ENCODE measurements at places on chromosomes 12 and 14.

DNA sequence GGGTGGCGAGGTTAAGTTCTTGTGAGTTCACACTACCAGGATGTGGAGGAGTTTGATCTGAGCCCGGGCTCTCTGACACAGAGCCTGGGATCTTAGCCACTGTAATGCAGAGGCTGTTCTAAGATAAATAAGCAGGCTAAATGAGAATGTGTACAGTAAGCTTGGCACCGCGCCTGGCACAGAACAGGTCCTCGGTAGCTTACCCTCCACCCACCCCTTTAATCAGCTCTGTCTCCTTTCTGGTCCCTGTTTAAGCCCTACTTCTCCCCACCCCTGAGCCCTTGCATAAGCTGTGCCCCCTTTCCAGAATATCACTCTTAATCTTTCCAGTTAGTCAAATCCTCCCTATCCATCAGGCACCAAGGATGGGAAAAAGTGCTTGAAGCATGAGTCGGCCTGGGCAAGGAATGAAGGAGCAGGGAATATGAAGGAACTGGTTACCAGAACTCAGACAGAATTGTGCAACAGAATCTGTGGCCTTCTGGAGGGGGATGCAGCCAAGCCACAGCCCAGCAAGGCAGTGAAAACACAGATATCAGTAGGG is 32.8 kb upstream of the CMKLR1 start:
- DNase-seq = no peak

DNA sequence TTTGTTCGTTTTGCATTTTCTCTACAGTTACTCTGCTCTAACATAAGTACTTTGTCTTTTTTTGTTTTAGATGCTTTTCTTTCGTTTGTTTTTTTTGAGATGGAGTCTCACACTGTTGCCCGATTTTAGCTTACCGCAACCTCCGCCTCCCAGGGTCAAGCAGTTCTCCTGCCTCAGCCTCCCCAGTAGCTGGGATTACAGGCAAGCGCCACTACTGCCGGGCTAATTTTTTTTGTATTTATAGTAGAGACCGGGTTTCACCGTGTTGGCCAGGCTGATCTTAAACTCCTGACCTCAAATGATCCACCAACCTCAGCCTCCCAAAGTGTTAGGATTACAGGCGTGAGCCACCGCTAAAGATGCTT is 2.7 kb downstream of the DIP2B start:
- DNase-seq = no peak

DNA sequence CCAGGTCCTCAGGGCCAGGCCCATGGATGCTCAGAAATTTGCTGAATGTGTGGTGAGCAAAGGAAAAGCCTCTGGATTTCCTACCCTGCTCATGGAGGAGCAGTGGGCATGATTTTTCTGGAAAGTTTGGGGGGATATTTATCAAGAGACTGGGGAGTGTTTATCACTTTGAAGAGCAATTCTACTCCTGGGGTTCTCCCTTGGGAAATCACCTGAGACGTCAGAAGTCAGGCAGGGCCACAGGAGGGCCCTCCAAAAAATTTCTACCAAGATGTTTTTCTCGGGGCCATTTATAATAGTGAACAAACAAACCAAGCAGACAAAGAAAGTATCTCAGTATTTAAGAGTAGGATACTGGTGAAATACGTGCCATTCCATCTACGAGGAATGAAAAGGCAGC is 20.1 kb upstream of the EIF2B2 start:
- DNase-seq = no peak

DNA sequence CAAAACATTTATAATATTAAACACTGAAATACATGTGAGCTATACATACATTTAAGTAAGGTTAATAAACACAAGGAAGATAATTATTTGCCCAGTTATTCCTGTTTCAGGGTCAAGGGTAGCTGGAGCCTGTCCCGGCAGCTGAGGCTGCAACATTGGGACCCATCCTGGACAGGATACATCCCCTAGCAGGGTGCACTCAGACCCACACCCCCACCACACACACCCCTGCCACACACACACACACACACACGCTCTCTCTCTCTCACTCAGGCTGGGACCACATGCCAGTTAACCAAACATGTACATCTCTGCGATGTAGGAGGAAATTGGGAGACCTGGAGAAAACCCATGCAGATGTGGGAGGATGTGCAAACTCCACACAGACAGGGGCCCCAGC is 112.6 kb upstream of the TMCC3 start:
- no peak for DNase-seq

DNA sequence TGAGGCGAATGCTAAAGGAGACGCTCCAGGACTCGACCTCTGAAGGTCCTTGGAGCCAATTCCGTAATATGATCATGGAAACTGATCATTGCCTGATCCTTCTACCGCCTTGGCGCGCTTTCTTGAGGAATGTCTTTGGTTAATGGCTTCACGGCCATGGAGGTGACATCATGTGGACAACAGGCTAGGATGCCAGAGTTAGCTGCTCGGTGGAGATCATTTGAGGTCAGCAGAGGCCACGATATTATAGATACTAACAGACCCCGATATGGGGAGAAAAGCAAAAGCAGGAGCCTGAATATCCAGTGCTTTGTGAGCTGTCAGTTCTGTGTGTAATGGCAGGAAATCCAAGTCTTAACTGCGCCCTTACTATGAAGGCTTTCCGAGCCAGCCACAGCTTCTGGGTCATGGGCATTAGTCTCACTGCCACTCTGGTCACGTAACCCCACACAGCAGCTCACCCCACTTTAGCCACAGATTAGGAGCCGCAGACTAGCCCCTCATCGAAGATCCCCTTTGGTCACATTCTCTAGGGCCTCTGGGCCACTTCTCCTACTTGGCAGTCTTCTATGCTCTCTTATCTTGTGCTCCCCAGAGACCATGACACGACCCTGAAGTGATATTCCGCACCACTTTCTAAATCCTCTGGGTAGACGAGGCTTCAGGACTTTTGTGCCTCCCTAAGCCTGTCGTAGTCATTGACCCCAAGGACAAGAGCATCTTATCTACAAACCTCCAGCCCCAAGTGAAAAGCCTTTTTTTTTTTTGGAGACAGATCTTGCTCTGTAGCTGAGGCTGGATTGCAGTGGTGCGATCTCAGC is 724 bp upstream of the CS start:
- DNase-seq = no peak

- no peak for DNase-seq
Measured at GRCh38 chr14:90451443-90451842, 54.6 kb downstream of the CALM1 start.

- DNase-seq = no peak
Measured at GRCh38 chr14:94322648-94323570, at the start of gene SERPINA6. Gene SERPINA6, minus strand, starts transcription at chr14:94323336. Its CDS starts 8,688 bp downstream, at chr14:94314648.

GRCh38 chr14:32560209-32560857 is 231.2 kb downstream of the AKAP6 start:
- DNase-seq = peak; percentile 45

- DNase-seq = peak; percentile 95
Measured at GRCh38 chr12:54197431-54197909, 8.7 kb upstream of the SMUG1 start.

DNA sequence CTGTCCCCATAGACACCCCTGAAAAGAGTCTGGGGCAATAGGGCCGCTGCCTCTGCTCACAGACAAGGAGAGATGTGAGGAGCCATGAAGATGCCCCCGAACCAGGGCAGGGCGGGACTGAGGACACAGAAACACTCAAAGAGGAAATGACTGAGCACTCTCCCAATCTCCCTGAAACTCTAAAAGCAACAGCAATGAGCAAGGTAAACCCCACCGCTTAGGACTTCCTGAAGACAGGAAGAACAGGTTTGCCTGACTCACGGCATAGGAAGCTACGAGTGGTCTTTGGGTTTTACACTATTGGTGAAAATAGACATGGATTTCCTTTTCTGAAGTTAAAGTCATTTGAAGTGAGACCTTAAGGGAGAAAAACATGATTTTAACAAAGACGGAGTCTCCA is 32.5 kb downstream of the STX2 start:
- DNase-seq = no peak

GRCh38 chr14:22394616-22395015 is 194.4 kb downstream of the DAD1 start:
- no peak for DNase-seq

- peak; percentile 28 for DNase-seq
Measured at GRCh38 chr12:109723311-109723881, 9.8 kb downstream of the FAM222A start.

DNA sequence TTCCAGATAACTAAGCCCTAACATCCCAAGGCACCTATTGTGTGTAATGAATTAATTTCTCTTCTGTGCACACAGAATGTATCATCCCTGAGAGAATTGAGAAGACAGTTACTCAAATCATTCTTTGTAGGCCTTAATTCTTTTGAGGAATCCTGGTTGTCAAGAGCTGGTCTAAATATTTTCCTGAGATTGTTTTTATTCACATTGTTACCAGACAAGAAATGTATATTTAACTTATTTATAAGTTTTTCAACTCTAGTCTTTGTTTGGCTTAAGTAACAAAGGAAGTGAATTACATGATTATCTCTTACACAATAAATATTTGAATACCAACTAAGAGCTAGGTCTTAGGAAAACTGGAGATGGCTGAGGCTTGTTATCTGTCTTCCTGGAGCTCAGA is 169.4 kb downstream of the DACT1 start:
- no peak for DNase-seq

GRCh38 chr14:24392325-24393091 is 6.3 kb upstream of the NYNRIN start:
- no peak for DNase-seq

DNA sequence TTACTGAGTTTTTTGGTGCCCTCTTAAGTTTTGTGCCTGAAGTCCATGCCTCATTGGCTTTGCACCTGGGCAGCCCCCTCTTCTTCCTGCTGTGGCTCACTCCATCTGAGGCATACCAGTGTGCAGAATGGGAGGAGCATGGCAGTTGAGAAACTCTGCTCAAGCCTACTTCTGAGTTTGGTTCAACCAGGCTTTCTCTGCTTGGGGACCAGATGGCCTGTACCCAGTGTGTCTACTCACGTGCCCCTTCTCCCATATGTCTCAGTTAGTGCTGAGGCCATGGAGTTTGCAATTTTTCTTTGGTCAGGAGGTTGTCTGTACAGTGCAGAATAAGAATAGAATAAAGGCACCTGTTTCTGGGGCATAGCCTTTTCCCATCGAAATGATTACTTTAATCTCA is 383.3 kb upstream of the DDHD1 start:
- DNase-seq = no peak

DNA sequence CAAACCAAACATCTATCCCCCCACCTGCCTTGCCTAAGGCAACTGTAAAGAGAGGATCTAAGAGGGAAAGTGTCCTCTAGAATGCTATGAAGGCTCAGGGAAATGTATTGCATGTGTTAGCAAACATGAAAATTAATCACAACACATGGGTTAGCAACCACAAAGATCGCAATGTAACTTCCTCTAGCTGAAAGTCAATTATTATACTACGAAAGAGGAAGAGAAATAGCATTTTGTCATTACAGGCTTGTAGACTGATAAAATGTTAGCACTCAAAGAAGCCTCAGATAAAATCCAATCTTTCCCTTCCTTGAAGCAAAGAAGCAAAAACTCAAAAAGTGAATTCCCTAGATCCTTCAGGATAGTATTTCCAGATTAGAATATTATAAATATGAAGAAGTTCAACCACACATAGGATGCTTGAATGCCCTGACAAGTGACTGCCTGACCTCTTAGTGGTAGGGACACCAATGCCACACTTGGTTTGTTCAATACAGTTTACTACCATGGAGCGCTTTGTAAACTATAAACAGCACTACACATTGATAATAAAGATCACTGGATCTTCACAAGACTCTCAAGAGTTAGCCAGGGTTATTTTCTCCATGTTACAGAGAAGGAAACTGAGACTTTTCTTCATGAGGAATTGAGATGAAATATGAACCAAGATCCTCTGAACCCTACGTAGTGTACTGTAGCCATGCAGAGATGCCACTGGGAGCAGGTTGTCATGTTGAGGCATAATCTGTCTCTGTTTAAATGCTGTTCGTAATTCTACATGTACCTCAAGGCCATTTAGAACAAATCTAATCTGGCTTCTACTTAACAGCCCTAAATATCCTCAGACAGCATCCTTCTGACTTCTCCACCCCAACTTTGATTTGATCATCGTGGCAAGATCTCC is 100.7 kb downstream of the ITPR2 start:
- no peak for DNase-seq

DNA sequence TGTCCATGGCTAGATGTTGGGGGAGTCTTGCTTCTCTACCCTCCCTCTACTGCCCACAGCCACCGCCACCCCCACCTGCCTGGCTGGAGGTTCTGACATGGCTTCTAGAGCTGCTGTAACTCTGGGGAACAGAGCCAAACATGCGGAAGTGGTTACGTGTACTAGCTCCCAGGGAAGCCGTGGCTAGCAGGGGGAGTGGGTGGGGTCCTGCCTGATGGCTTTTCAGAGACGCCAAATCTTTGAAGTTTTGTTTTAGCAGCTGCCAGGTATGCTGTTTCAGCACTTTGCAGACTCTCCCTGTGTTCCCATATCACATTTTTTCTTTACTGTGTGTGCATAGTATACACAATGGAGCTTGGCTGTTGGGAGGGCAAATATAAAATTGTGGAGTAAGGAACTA is 150.3 kb downstream of the TGFB3 start:
- peak; percentile 37 for DNase-seq

DNA sequence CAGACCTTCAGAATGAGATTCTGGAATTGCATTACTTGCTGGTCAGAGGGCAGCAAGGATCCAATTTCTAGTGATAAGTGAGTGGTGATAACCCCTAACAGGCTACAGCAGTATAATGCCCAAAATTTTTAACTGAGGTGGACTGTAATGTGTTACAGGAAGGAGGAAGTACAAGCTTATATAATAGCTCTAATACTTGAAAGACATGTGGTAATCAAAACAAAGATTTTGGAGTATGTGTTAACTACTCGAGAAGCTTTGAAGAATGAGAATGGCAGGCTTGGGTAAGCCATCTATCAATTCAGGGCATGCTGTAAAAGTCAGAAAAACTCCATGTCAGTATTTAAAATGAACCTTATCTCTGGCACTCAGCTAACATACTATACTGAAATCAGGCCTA is 70.5 kb downstream of the ANKS1B start:
- DNase-seq = no peak

- DNase-seq = no peak
Measured at GRCh38 chr14:101118746-101119591, 215.4 kb upstream of the RTL1 start.

GRCh38 chr14:50452296-50452695 is 55.6 kb upstream of the CDKL1 start:
- DNase-seq = no peak

- DNase-seq = no peak
Measured at GRCh38 chr12:79597910-79598309, 92.9 kb downstream of the PAWR start.

DNA sequence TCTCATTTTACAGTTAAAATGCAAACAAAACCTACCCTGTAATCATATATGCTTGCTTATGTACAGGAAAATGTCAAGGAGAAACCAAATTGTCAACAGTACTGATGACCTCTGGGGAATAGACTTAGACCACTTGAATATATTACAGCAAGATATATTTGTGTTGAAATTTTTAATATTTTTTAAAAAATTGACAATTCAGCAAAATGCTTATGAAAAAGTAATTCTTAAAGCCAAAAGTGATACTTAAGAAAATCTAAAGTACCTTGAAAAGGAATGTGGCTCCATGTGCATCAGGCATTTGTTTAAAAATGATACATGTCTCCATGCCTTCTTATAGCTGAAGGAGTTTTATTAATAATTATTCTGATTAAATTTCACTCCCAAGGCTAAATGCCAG is 49.2 kb downstream of the PTPN21 start:
- DNase-seq = no peak

GRCh38 chr12:82242729-82243128 is 115.5 kb downstream of the CCDC59 start:
- no peak for DNase-seq

GRCh38 chr14:34227834-34228649 is 234.0 kb downstream of the SPTSSA start:
- peak; percentile 25 for DNase-seq

GRCh38 chr14:50060871-50061663 is 55.3 kb downstream of the VCPKMT start:
- peak; percentile 49 for DNase-seq

- DNase-seq = no peak
Measured at GRCh38 chr14:84750763-84751554, 779.0 kb upstream of the FLRT2 start.
